ENCODE measurements at places on chromosomes 11 and 22. TPM values are rescaled to one million over a fixed set of nuclear protein-coding genes. Genes with fewer than 3 reads are reported as not detected.

The MOGAT2 gene
- not detected for total RNA-seq

The SYT13 gene
- under 0.01 TPM for total RNA-seq

The PACSIN3 gene
- 23.6 TPM for total RNA-seq

The OR4D9 gene
- not detected for total RNA-seq

The LPXN gene
- 3.1 TPM for total RNA-seq

The AMOTL1 gene
- 57.3 TPM for total RNA-seq

The MS4A3 gene
- total RNA-seq, result not detected

The GLYATL1 gene
- total RNA-seq, result 0.56 TPM

The UCP3 gene
- total RNA-seq, result 0.38 TPM
